ENCODE measurements at places on chromosomes 2 and 18. TPM values are rescaled to one million over a fixed set of nuclear protein-coding genes. Genes with fewer than 3 reads are reported as not detected.

DNA sequence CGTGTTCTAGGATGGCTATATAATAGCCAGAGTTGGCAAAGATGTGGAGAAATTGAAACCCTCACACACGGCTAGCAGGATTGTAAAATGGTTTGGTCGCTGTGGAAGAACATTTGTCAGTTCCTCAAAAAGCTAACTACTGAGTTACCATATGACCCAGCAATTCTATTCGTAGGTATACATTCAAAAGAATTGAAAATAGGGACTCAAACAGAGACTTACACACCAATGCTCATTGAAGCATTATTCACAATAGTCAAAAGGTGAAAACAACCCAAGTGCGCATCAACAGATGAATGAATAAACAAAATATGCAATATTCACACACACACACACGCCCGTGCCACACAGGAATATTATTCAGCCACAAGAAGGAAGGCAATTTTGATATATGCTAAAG is 98.7 kb downstream of the PLA2R1 start:
- H3K4me1 ChIP-seq = peaks cover 7% of the 10 kb centered on the region
- no peaks in the 10 kb centered on the region for H3K27me3 ChIP-seq
- no peaks in the 10 kb centered on the region for H3K36me3 ChIP-seq
- no peak overlapping the region for H3K27ac ChIP-seq
- no peak for DNase-seq

Gene CDH2
- 1.1 TPM for total RNA-seq

- no peak overlapping the region for H3K27ac ChIP-seq
- no peaks in the 10 kb centered on the region for H3K4me1 ChIP-seq
- H3K4me3 ChIP-seq = no peak overlapping the region
- no peaks in the 10 kb centered on the region for H3K36me3 ChIP-seq
Measured at GRCh38 chr18:11533942-11534496, 75.4 kb upstream of the SLC35G4 start.

DNA sequence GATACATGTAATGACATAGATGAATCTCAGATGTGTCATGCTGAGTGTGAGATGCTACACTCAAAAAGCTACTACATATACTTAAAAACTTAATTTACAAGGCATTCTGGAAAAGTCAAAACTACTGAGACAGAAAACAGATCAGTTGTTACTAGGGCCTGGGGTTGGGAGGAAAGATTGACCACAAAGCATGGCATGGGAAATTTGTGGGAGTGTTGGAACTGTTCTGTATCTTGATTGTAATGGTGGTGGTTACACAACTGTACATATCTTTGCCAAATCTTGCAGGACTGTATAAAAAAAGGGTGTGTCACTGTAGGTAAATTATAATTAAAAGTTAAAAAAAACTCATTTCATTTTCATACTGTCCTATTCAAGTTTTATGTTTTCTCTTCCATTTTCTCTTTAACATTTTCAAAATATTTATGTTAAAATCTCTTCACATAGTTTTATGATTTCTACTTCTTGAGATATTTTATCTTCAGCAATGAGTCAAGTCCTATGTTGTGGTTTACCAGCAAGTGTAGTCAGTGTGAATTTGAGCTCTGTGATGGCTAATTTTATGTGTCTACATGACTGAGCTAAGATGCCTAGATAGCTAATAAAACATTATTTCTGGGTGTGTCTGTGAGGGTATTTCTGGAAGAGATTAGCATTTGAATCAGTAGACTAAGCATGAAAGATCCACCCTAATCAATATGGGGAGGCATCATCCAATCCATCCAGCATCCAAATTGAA is 58.6 kb upstream of the VRK2 start:
- no peak overlapping the region for H3K4me3 ChIP-seq
- H3K27ac ChIP-seq = no peak overlapping the region

- no peak overlapping the region for H3K4me3 ChIP-seq
- no peaks in the 10 kb centered on the region for H3K27me3 ChIP-seq
- H3K36me3 ChIP-seq = no peaks in the 10 kb centered on the region
- no peak overlapping the region for H3K27ac ChIP-seq
Measured at GRCh38 chr18:62044490-62045000, 142.3 kb downstream of the PIGN start.

DNA sequence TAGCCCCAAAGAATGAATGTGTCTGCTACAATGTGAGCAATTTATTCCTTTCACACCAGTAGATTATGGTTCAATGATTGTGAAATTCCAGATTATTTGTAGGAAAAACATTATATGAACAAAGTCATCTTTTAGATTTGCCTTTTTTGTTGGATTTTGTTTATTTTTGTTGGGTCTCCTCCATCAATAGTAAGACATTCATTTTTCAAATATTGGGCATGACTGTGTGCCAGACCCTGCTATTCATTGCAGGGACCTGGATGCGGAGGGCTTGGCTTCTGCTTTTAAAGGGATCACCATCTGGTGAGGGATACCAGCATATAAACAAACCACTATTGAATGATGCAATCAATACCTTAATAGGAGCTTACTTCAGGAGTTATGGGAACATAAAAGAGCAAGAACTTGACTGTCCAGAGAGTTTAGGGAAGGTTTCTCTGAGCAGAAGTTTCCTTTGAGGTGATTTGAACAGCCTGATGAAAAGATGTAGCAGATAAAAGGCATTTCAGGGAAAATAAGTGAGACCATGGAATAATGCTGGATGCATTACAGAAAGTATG is 486.7 kb downstream of the EPHA4 start:
- no peaks in the 10 kb centered on the region for H3K36me3 ChIP-seq
- H3K4me1 ChIP-seq = no peaks in the 10 kb centered on the region
- H3K27me3 ChIP-seq = no peaks in the 10 kb centered on the region
- DNase-seq = no peak
- H3K27ac ChIP-seq = no peak overlapping the region

Gene CXCR2
- total RNA-seq = 0.07 TPM

Gene GYPC
- total RNA-seq = 48.0 TPM

- H3K27me3 ChIP-seq = no peaks in the 10 kb centered on the region
- no peak for DNase-seq
- no peaks in the 10 kb centered on the region for H3K36me3 ChIP-seq
- H3K4me1 ChIP-seq = no peaks in the 10 kb centered on the region
Measured at GRCh38 chr18:21851327-21851961, 110.9 kb downstream of the MIB1 start.

GRCh38 chr18:71287268-71287667 is 998.4 kb downstream of the SOCS6 start:
- no peaks in the 10 kb centered on the region for H3K27me3 ChIP-seq
- no peaks in the 10 kb centered on the region for H3K4me1 ChIP-seq
- no peak for DNase-seq
- H3K36me3 ChIP-seq = no peaks in the 10 kb centered on the region

GRCh38 chr18:24461996-24462395 is 1.6 kb downstream of the HRH4 start:
- H3K4me3 ChIP-seq = no peak overlapping the region
- no peak for DNase-seq
- H3K36me3 ChIP-seq = no peaks in the 10 kb centered on the region
- H3K27me3 ChIP-seq = no peaks in the 10 kb centered on the region
- no peaks in the 10 kb centered on the region for H3K4me1 ChIP-seq

DNA sequence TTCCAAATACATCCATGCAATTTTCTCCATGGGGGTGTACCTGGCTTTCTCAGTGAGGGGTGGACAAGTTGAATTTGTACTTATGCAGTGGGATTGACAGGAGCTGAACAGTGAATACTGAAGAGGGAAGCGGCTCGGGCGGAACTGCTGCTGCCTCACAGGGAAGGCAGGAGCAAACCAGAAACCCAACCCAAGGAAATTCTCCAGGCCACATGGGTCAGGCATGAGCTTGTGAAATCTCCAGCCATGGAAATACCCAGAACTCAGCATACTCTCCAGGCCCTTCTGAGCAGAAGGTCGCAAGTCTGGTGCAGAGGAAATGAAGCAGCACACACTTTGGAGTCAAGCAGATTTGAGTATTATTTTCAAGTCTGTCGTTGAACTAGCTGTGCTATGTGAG is 26.5 kb upstream of the INO80C start:
- H3K27ac ChIP-seq = no peak overlapping the region
- no peaks in the 10 kb centered on the region for H3K4me1 ChIP-seq
- no peak for DNase-seq
- no peak overlapping the region for H3K4me3 ChIP-seq
- no peaks in the 10 kb centered on the region for H3K27me3 ChIP-seq

Gene MOGAT1
- total RNA-seq = not detected

Gene CYTIP
- 5.5 TPM for total RNA-seq

- DNase-seq = no peak
- no peak overlapping the region for H3K27ac ChIP-seq
- no peak overlapping the region for H3K4me3 ChIP-seq
- no peaks in the 10 kb centered on the region for H3K27me3 ChIP-seq
Measured at GRCh38 chr2:236715077-236715476, 145.5 kb downstream of the ACKR3 start.

- peak within 1 kb of the TSS; percentile 68 for H3K4me3 ChIP-seq
- no peaks in the 10 kb centered on the region for H3K27me3 ChIP-seq
- peak within 1 kb of the TSS; percentile 85 for H3K27ac ChIP-seq
Measured at GRCh38 chr2:101308432-101309210, at the start of gene RNF149. TSS of gene RNF149 (minus strand) at chr2:101308701. CDS start at chr2:101308588, 113 bp downstream.

Gene SRBD1
- 13.1 TPM for total RNA-seq

Gene TUBA3E
- not detected for total RNA-seq

Gene DLX1
- total RNA-seq = not detected

DNA sequence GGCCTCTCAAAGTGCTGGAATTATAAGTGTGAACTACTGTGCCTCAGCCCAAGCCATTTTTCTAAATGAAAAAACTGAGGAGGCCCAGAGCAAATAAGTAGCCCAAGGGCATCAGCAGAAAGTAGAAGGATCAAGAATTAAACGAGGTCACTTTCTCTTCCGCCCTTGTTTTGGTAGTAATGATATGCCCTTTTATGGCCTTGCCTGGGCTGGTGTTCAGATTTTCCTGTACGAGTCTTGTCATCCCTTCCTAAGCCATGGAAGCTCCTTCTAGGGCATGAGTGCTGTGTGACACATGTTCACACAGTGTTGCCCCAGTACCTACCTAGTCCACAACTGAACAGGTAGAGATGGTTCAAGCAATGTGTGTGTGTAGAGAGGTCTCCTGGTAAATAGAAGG is 6.6 kb downstream of the HPCAL1 start:
- H3K27ac ChIP-seq = no peak overlapping the region
- no peaks in the 10 kb centered on the region for H3K36me3 ChIP-seq
- no peaks in the 10 kb centered on the region for H3K27me3 ChIP-seq

DNA sequence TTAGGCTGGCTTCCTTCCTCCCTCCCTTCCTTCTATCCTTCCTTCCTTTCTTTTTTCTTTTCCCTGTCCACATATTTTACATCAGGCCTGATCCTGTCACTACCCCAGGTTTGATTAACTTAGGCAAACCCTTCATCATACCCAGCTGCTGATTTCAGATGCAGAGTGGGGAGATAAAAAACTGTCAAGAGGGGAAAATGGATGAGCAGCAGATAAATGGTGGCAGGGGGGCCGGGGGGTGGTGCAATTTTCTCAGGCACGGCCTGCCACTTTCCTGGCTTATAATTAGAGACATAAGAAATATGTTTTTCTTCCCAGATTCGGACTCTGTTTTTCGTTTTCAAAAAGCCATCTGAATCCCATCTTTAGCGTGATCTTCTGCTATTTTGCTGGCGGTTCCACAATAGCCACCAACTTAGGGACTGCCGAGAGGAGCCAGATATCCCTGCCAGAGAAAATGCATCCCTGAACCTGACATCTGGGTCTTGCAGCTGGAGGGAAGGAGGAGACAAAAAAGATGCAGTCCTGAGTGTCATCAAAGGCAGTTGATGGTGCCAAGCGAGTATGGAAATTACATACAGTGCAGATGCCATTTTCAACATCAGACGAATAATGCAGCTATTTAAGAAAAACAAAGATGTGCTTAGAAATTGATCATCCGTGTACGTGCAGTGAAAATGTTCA is 49.9 kb downstream of the CXCR4 start:
- no peaks in the 10 kb centered on the region for H3K27me3 ChIP-seq
- no peaks in the 10 kb centered on the region for H3K4me1 ChIP-seq
- DNase-seq = no peak
- no peak overlapping the region for H3K4me3 ChIP-seq
- H3K36me3 ChIP-seq = no peaks in the 10 kb centered on the region
- no peak overlapping the region for H3K27ac ChIP-seq

Gene INPP5D
- 29.1 TPM for total RNA-seq

Gene CTAGE1
- not detected for total RNA-seq

DNA sequence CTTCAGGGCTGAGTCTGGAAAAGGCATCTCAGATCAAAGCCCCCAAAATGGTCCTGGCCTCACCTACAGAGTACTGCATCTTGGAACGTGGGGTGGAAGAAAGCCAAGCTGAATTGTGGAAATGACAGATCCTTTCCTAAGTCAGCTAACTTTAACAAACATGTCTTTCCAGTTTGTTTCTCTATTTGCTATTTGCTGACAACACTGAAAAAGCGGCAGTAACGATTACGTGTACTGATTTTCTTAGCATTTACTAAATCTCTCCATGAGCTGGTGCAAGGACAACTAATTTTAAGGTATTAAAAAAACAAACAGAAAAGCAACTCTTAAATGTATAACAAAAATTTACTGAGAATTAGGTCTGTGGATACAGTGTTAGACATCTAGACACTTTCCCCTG is 1.1 kb downstream of the HIBCH start:
- no peaks in the 10 kb centered on the region for H3K4me1 ChIP-seq
- H3K27me3 ChIP-seq = no peaks in the 10 kb centered on the region
- peak overlapping the region; percentile 52 for H3K4me3 ChIP-seq
- H3K27ac ChIP-seq = peak overlapping the region; percentile 94
- no peaks in the 10 kb centered on the region for H3K36me3 ChIP-seq

- H3K27ac ChIP-seq = no peak overlapping the region
- no peaks in the 10 kb centered on the region for H3K36me3 ChIP-seq
- H3K4me3 ChIP-seq = no peak overlapping the region
- peaks cover 3% of the 10 kb centered on the region for H3K4me1 ChIP-seq
Measured at GRCh38 chr2:240920783-240921231, 14.7 kb downstream of the CROCC2 start.

Gene GPBAR1
- total RNA-seq = 0.91 TPM

DNA sequence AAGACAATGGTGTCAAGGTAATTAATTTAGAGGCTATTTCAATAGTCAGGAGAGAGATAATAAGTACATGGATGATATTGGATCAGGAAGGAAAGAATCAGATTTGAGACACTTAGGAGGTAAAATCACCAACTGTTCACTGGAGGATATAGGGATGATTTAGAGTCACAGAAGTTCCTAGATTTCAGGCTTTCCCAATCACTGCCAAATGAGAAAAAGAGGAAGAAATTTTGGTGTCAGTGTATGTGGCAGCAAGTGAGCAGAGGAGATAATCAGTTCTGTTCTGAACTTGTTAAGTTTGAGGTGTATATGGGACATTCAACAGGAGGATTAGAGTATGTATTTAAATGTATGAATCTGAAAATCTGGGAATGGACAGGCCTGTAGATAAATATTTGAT is 640.4 kb downstream of the NR4A2 start:
- no peak for DNase-seq
- no peaks in the 10 kb centered on the region for H3K4me1 ChIP-seq

Gene SLC4A3
- total RNA-seq = 2.3 TPM

Gene CYP27C1
- total RNA-seq = not detected

- H3K27ac ChIP-seq = no peak overlapping the region
- peak; percentile 38 for DNase-seq
- H3K4me1 ChIP-seq = no peaks in the 10 kb centered on the region
- H3K4me3 ChIP-seq = no peak overlapping the region
- H3K36me3 ChIP-seq = no peaks in the 10 kb centered on the region
Measured at GRCh38 chr2:207474863-207475485, 54.8 kb upstream of the CREB1 start.

GRCh38 chr18:77702686-77703085 is 453.0 kb downstream of the GALR1 start:
- no peaks in the 10 kb centered on the region for H3K27me3 ChIP-seq
- H3K27ac ChIP-seq = no peak overlapping the region
- no peak for DNase-seq
- no peaks in the 10 kb centered on the region for H3K36me3 ChIP-seq
- no peaks in the 10 kb centered on the region for H3K4me1 ChIP-seq
- H3K4me3 ChIP-seq = no peak overlapping the region

Data from uterus (tissue), 4 donors.